ENCODE measurements at places on chromosomes 4 and X. TPM values are rescaled to one million over a fixed set of nuclear protein-coding genes. Genes with fewer than 3 reads are reported as not detected.

IL9R gene
- not detected for total RNA-seq

DNA sequence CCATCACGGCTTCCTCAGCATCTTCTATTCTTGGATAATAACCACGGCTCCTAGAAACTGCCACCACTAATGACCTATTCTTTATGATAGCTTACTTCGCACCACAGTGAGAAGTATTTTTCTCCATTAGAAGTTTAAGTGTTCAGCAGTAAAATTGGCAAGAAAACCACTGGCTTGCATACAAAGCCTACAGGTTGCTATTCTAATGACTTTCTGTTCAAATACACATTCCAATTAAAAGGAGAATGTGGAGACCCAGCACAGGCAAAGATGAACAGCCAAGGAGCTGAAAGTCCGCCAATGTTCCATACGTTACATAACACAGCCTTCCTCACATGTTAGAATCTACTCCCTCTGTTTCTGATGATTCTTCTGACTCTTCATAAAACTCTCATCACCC is 875.0 kb upstream of the PRKX start:
- DNase-seq = no peak

GRCh38 chr4:81621490-81621889 is 149.8 kb upstream of the RASGEF1B start:
- no peak for DNase-seq

DNA sequence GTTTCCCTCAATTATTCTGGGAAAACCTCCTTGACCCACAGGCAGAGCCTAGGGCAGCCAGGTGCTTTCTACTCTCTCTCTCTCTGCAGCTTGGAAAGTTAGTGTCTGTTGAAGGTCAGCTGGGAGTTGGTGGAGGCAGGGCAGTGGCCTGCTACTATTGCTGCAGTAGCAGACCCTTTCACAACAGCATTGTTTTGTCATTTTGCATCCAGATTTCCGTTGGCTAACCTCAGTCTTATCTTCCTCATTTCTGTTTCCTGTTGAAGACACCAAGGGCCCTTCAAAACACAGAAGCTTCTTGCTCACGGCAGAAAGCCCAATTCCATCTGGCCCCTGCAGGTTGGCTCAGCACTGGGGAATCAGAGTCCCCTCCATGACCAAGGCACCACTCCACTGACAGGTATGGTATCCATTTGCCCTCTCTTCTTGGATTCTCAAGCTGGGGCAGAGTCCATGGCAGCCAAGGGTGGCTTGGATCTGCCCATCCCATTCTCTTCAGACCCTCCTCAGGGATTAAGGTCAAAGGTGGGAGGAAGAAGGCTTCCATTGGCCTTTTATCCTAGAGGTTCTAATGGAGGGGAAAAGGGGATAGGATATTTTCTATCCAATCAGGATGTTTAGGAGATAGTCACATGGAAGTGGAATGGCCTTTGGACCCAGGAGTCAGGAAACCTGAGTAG is 24.6 kb downstream of the VSIG4 start:
- DNase-seq = peak; percentile 55

DEFB131A gene
- not detected for total RNA-seq

DNA sequence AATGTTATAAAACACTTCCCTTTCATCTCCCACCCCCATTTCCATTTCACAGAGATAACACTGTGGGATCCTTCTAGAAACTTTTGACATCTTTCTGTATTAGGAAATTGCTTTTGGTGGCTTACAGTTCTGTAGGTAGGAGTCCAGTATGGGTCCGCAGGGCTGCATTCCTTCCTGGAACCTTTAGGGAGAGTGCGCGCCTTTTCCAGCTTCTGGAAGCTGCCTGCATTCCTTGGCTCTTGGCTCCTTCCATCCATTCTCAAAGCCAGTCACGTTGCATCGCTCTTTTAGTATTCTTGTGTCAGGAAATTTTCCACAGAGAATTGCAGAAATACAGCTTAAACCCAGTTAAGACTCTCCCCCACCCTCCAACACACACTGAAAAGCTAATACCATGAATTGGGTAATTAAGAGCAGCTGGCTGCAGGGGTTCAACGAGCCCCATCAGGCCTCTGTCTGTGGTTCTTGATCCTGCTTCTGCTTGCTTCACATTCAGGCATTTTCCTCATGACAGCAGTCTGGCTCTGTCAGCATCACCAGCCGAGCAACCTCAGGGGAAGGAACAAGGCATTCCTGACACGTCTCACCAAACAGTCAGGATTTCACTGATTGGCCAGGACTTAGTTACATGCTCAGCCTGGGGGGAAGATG is 48.8 kb downstream of the SEPTIN11 start:
- DNase-seq = peak; percentile 44
